ENCODE measurements at places on chromosomes 6 and 20.
A peak's percentile ranks its signal among the peaks of the same experiment; 100 is the strongest.

- no peaks in the 10 kb centered on the region for H3K27me3 ChIP-seq
- no peak overlapping the region for H3K4me3 ChIP-seq
- peaks cover 3% of the 10 kb centered on the region for H3K36me3 ChIP-seq
- H3K27ac ChIP-seq, result no peak overlapping the region
- no peak for DNase-seq
Observed at GRCh38 chr6:33708516-33709204, 2.8 kb downstream of the UQCC2 start.

DNA sequence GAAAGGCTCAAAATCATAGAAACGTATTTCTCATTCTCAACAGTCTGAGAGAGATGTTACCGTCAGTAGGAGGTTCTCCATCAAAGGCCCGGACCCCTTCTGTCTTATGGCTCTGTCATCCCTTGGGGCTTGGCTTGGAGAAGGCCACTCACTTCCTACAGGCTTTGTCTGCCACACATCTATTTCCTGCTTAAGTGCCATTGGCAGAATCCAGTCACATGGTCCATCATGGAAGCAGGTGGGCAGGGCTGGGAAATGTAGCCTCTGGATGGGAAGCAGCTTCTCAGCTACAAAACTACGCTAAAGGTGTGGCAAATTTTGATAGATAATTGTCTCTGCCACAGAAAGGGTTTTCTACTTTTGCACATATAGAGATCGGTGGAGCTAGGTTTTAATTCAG is 12.6 kb upstream of the ZFP64 start:
- H3K36me3 ChIP-seq, result no peaks in the 10 kb centered on the region
- no peak overlapping the region for H3K27ac ChIP-seq
- no peaks in the 10 kb centered on the region for H3K27me3 ChIP-seq
- no peak overlapping the region for H3K4me3 ChIP-seq
- no peak for DNase-seq

GRCh38 chr6:75149240-75149639 is 56.6 kb downstream of the COL12A1 start:
- no peaks in the 10 kb centered on the region for H3K27me3 ChIP-seq
- no peak overlapping the region for H3K27ac ChIP-seq
- no peak overlapping the region for H3K4me3 ChIP-seq
- DNase-seq, result no peak
- H3K4me1 ChIP-seq, result peaks cover 2% of the 10 kb centered on the region

DNA sequence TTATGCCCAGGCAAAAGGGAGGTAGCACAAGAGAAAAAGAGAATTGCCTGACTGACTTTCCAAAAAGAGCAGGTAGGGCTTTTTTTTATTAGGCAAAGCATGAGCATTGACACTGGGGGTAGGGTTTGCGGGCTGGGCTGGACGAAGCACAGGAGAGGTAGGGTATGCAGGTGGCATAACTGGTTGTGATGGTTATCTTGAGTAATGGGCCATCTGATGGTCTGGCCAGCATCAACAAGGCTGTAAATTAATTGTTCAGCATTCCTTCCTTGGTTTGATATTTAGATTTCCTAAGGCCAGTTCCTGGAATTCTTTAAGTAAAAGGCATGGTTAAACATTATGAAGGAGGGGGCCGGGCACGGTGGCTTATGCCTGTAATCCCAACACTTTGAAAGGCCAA is 13.9 kb upstream of the BFSP1 start:
- no peaks in the 10 kb centered on the region for H3K27me3 ChIP-seq
- H3K4me1 ChIP-seq, result peaks cover 20% of the 10 kb centered on the region
- no peak overlapping the region for H3K4me3 ChIP-seq
- no peak overlapping the region for H3K27ac ChIP-seq

DNA sequence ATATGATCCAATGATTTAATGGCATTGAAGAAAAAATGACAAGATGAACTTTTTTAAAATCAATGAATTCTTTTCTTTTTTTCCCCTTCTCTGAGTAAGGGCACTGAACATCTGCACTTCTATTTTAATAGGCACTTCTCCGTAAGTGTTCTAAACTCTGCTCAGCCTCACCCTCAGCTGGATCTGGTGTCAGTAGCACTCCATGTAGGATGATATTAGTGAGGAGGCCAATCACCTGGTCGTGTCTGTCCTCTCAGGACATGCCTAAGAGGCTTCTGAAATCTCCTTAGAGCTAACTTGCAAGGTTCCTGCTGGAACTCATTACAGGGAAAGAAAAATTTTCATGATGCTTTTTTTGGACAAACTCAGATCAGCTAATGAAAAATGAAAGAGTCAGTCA is 148.6 kb upstream of the MLIP start:
- no peak overlapping the region for H3K4me3 ChIP-seq
- DNase-seq, result no peak
- H3K27ac ChIP-seq, result no peak overlapping the region
- no peaks in the 10 kb centered on the region for H3K36me3 ChIP-seq

GRCh38 chr20:45851501-45851900 is 5.7 kb downstream of the ACOT8 start:
- DNase-seq, result no peak
- no peak overlapping the region for H3K4me3 ChIP-seq
- peaks cover 6% of the 10 kb centered on the region for H3K36me3 ChIP-seq
- no peak overlapping the region for H3K27ac ChIP-seq
- peaks cover 2% of the 10 kb centered on the region for H3K4me1 ChIP-seq
- no peaks in the 10 kb centered on the region for H3K27me3 ChIP-seq

DNA sequence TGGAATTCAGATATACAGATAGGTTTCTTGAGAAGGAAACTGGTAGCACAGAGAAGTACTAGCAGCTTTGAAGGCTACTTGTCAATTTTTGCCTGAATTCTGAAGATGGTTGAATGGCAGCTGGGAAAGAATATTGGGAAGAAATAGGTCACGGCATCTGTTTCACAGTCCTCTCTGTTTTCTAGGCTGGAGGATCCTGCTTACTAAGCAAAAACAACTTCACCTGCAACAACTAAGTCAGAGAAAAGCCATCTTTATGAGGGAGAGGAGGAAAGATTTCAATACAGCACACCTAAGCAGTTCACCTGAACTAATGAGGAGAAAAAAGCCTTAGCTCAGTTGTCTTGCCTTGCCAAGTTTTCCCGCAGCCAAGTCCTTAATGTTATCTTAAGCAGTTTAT is 975.5 kb upstream of the EPHA7 start:
- no peaks in the 10 kb centered on the region for H3K36me3 ChIP-seq
- no peak for DNase-seq
- no peak overlapping the region for H3K27ac ChIP-seq
- no peak overlapping the region for H3K4me3 ChIP-seq
- H3K4me1 ChIP-seq, result no peaks in the 10 kb centered on the region

GRCh38 chr6:141610741-141611140 is 522.0 kb upstream of the GJE1 start:
- no peaks in the 10 kb centered on the region for H3K27me3 ChIP-seq
- no peaks in the 10 kb centered on the region for H3K36me3 ChIP-seq
- DNase-seq, result peak; percentile 12
- no peak overlapping the region for H3K4me3 ChIP-seq
- no peak overlapping the region for H3K27ac ChIP-seq

DNA sequence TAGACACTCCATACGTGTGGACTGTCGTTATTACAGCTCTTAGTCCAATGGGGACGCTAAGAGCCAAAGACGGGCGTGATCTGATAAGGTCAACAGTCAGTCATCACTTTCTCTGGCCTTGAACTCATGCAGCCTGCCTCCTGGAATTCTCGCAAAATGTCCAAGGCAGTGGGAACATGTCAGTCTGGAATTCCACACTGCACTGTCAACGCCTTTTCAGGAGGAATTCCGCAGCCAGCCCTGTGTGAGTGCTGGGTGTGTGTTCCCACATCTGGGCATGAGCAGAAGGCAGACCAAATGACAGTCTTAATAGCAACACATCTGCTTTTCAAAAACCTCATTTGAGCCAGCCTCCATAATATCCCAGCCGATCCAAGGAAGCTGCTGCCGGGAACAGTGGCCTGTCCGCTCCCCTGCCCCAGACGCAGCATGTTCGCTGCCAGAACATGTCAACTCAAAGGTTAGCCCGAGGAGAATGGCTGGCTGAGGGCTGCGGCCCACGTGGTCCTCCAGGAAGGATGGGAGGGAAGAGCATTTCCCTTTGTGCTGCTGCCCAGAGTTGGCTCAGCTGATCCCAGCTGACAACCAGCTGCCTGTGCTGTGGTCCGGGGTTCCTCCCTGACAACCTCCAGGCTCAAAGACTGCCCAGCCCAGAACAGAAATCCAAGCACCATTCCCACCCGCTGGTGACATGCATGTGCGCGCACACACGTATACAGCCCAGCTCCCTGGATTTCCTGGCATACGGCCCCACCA is 103.1 kb downstream of the SULF2 start:
- H3K36me3 ChIP-seq, result no peaks in the 10 kb centered on the region
- H3K4me3 ChIP-seq, result no peak overlapping the region
- H3K27me3 ChIP-seq, result no peaks in the 10 kb centered on the region
- H3K27ac ChIP-seq, result no peak overlapping the region
- no peaks in the 10 kb centered on the region for H3K4me1 ChIP-seq
- DNase-seq, result peak; percentile 54

DNA sequence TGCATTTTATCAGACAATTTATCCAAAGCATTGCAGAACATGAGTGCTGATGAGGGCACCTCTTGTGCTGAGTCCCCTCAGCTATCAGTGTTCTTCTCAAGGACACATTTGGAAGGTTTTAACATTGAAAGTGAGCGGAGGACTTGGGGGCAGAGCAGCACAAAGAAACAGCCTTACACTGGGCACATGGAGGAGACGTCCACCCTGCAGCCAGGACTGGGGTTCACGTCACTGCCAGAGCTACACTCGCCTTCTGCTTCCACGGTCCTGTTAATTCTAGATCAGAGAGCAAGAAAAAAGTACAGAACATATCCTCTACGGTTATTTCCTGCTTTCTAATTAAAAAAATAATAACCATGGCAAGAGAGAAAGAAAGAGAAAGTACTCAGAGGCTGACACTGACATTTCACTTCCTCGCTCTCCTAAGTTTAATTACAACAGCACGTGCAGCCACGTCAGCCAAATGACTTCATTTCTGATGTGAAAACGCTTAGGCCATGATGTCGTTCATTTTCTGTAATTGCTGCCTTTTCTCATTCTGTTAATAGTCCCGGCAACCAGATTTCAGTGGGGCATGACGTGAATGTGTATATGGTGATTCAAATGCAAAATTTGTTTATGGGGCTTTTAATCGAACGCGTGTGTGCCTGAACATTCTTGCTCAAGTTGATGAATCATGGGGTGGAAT is 5.1 kb downstream of the PRND start:
- no peaks in the 10 kb centered on the region for H3K4me1 ChIP-seq
- peak; percentile 93 for DNase-seq
- H3K27ac ChIP-seq, result no peak overlapping the region
- H3K27me3 ChIP-seq, result peaks cover 11% of the 10 kb centered on the region
- H3K4me3 ChIP-seq, result no peak overlapping the region

DNA sequence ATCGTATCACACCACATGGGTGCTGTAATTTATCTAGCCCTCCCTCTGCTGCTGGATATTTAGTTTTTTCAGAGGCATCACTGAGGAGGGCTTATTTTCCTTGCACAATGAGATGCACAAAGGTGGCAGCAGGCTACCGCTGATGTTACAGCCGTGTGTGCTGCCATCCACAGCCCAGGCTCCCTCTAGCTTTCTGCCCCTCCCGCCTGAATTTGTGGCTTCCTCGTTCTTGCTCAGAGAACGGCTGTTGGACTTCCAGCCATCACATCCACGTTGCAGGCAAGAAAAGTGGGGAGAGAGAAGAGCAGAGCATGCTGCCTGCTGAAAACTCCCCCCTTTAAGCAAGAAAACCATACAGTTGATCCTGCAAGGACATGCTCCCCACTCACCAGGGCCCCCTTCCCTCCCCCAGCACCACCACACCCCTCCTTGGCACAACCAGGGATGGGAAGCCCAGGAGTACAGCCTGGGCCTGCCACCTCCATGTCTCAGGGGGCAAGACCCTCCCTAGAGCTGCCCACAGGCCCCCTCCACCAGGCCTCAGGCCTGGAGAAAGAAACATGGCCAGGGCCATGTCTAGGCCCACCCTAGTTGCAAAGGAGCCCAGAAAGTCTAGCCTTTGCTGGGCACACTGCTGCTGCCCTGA is 102.6 kb downstream of the MRPL14 start:
- H3K36me3 ChIP-seq, result no peaks in the 10 kb centered on the region
- no peak for DNase-seq
- H3K4me1 ChIP-seq, result peaks cover 10% of the 10 kb centered on the region
- no peaks in the 10 kb centered on the region for H3K27me3 ChIP-seq
- H3K4me3 ChIP-seq, result no peak overlapping the region
- no peak overlapping the region for H3K27ac ChIP-seq

GRCh38 chr20:5072756-5073659 is 46.8 kb downstream of the PCNA start:
- no peaks in the 10 kb centered on the region for H3K27me3 ChIP-seq
- H3K27ac ChIP-seq, result peak overlapping the region; percentile 8
- peaks cover 7% of the 10 kb centered on the region for H3K4me1 ChIP-seq
- peak; percentile 61 for DNase-seq
- no peak overlapping the region for H3K4me3 ChIP-seq
- no peaks in the 10 kb centered on the region for H3K36me3 ChIP-seq

- no peak overlapping the region for H3K4me3 ChIP-seq
- H3K4me1 ChIP-seq, result no peaks in the 10 kb centered on the region
- DNase-seq, result no peak
- H3K27ac ChIP-seq, result no peak overlapping the region
- H3K36me3 ChIP-seq, result no peaks in the 10 kb centered on the region
Observed at GRCh38 chr6:155778336-155778735, 322.7 kb upstream of the NOX3 start.

DNA sequence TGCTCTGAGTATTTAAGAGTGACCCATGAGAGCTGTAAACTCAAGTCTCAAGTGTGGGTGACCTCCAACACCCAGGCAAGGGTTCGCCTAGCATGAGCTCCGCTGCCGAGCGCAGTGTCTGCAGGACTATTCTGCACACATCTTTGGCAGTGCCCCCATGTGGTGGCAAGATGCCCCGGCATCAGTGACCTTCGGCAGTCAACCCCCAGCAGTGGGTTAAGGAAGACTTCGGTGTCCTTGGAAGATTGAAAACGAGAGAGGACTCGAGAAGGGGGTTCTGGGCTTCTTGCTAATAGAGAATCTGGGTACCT is 43.1 kb downstream of the RBM38 start:
- H3K27ac ChIP-seq, result no peak overlapping the region
- H3K4me3 ChIP-seq, result no peak overlapping the region
- no peaks in the 10 kb centered on the region for H3K36me3 ChIP-seq

DNA sequence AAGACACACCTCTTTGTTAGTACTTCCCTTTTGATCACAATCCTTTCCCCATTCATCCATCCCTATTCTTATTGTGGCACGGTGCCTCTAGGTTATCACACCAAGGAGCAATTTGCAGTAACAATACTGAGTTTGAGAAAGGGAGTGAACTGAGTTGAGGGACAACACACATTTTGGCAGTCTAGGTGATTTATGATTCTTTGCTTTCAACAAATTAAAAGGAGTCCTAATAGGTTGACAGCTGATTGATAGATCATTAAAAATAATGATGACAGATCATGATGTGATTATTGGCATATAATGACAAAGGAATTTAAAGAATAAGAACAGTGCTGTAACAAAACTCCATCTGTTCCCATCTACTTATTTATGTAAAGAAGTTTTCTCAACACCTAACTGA is 36.7 kb downstream of the IMPG1 start:
- H3K4me3 ChIP-seq, result no peak overlapping the region
- no peaks in the 10 kb centered on the region for H3K36me3 ChIP-seq
- DNase-seq, result no peak
- H3K4me1 ChIP-seq, result no peaks in the 10 kb centered on the region
- H3K27me3 ChIP-seq, result no peaks in the 10 kb centered on the region

GRCh38 chr6:12369781-12370262 is 79.7 kb downstream of the EDN1 start:
- H3K4me3 ChIP-seq, result no peak overlapping the region
- no peak overlapping the region for H3K27ac ChIP-seq
- no peaks in the 10 kb centered on the region for H3K36me3 ChIP-seq

All from fibroblast of lung (primary cell).